SJCRH30 (cell line): ENCODE measurements at places on chromosomes 6 and 20. TPM values are rescaled to one million over a fixed set of nuclear protein-coding genes. Genes with fewer than 3 reads are reported as not detected.
A peak's percentile ranks its signal among the peaks of the same experiment; 100 is the strongest.

DNA sequence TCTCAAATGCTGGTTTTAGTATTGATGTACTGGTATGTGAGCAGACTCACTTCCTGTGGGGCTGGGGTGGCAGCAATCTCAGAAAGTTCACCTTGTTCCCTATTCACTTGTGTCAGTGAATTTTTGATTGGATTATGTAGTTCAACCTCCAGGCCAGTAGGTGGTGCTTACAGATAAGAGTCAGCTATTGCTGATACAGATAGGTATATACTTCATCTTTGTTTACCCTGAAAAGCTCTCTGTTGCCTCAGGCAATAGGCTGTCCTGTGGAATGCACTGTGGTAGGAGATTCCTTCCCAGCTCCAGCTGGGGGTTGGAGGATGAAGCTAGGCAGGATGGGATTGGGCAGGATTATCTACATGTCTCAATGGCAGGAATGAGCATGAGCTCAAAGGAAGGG is 851.2 kb upstream of the EYS start:
- no peaks in the 10 kb centered on the region for H3K27me3 ChIP-seq
- no peaks in the 10 kb centered on the region for H3K4me1 ChIP-seq
- no peak overlapping the region for H3K27ac ChIP-seq
- DNase-seq = peak; percentile 70
- no peak overlapping the region for H3K4me3 ChIP-seq

DNA sequence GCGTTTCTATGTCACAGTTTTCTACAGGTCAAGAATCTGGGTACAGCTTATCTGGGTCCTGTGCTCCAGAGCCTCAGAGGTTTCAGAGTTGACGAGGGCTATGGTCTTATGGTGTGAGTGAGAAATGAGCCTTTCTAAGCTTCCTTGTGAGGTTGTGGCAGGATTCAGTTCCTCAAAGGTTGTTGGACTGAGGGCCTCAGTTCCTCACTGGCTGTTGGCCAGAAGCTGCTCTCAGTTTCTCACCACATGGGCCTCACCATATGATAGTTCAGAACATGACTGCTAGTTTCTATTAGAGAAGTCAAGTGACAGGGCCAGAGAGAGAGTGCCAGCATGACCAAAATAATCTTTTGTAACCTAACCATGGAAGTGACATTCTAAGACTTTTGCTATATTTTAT is 96.1 kb downstream of the NUS1 start:
- H3K36me3 ChIP-seq = no peaks in the 10 kb centered on the region
- no peak overlapping the region for H3K4me3 ChIP-seq
- no peak for DNase-seq
- H3K27me3 ChIP-seq = 0 out of 2 replicates have a peak, but pooled peaks cover under 1% of the 10 kb centered on the region

- H3K27me3 ChIP-seq = no peaks in the 10 kb centered on the region
- H3K27ac ChIP-seq = no peak overlapping the region
- DNase-seq = no peak
- H3K4me1 ChIP-seq = peaks cover 42% of the 10 kb centered on the region
- no peaks in the 10 kb centered on the region for H3K36me3 ChIP-seq
- no peak overlapping the region for H3K4me3 ChIP-seq
These were observed 346.4 kb downstream of the CDC5L start for GRCh38 chr6:44733868-44734267.

DNA sequence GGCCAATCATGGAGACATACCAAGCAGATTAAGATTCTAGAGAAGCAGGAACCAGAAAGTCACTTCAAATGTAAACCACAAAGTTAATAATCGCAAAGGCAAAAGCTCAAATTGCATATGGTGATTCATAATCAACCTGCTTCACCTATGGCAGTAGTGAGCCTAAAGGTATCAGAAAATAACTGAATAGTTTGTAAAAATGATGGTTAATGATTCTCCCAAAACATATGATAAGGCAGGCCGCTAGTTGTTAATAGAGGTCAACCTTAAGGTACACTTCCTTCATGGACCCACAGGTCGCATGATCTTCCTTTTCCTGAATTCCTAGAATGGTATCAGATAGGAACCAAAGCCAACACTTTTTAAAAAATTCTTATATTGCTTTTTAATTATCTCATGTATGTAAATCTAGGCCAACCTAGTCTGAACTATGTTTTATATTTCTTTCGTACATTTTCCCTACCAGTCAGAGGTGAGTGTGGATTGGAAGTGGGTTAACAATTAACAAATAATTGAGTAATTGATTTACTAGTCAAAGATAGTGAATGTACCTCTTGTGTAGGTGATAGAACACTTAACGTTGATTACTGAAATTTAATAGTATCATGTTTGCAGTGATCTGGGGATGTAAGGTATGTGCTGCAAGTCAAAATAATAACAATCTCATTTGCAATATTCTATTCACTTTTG is 16.4 kb downstream of the TAAR2 start:
- H3K4me1 ChIP-seq = no peaks in the 10 kb centered on the region
- no peak for DNase-seq
- H3K36me3 ChIP-seq = no peaks in the 10 kb centered on the region
- H3K27ac ChIP-seq = no peak overlapping the region
- H3K4me3 ChIP-seq = no peak overlapping the region

GRCh38 chr20:33863440-33864323 is 52.5 kb downstream of the CHMP4B start:
- H3K27me3 ChIP-seq = peaks cover 12% of the 10 kb centered on the region
- no peaks in the 10 kb centered on the region for H3K4me1 ChIP-seq
- H3K36me3 ChIP-seq = no peaks in the 10 kb centered on the region
- no peak overlapping the region for H3K27ac ChIP-seq
- H3K4me3 ChIP-seq = no peak overlapping the region

GRCh38 chr6:30979690-30980089 is 3.8 kb upstream of the MUC21 start:
- H3K36me3 ChIP-seq = no peaks in the 10 kb centered on the region
- no peak for DNase-seq
- H3K27me3 ChIP-seq = 0 out of 2 replicates have a peak, but pooled peaks cover 5% of the 10 kb centered on the region

GRCh38 chr20:32823078-32823477 is 3.3 kb downstream of the MAPRE1 start:
- H3K27ac ChIP-seq = no peak overlapping the region
- peaks cover 36% of the 10 kb centered on the region for H3K4me1 ChIP-seq
- DNase-seq = no peak
- no peak overlapping the region for H3K4me3 ChIP-seq

DNA sequence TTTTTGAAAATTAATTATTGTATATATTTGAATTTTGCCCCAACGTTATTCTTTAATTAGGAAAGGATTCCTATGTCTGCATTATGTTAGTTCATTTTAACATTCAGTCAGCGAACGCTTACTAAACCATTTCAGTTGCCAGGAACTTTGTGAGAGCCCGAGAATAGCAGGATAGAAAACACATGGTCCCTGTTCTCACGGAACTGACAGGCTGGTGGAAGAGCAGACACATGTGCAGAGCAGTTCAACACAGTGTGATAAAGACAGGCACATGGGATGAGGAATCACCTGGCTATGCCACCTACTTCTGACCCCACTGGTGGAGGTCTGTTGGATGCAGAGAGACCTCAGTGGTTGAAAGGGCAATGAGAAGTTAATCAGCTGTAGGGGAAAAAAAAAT is 367.2 kb downstream of the EPM2A start:
- no peak overlapping the region for H3K27ac ChIP-seq
- DNase-seq = no peak
- H3K27me3 ChIP-seq = no peaks in the 10 kb centered on the region
- H3K36me3 ChIP-seq = no peaks in the 10 kb centered on the region
- no peaks in the 10 kb centered on the region for H3K4me1 ChIP-seq
- H3K4me3 ChIP-seq = no peak overlapping the region

GRCh38 chr20:10271494-10272219 is 53.0 kb downstream of the SNAP25 start:
- H3K36me3 ChIP-seq = no peaks in the 10 kb centered on the region
- no peaks in the 10 kb centered on the region; the same call in 1 of the 2 replicates for H3K27me3 ChIP-seq
- H3K4me1 ChIP-seq = no peaks in the 10 kb centered on the region

GRCh38 chr20:62355878-62356588 is 11.1 kb downstream of the LAMA5 start:
- H3K4me1 ChIP-seq = peaks cover 56% of the 10 kb centered on the region
- H3K4me3 ChIP-seq = peak overlapping the region; percentile 38
- H3K27me3 ChIP-seq = no peaks in the 10 kb centered on the region
- H3K36me3 ChIP-seq = peaks cover 7% of the 10 kb centered on the region
- DNase-seq = peak; percentile 81

- no peaks in the 10 kb centered on the region for H3K27me3 ChIP-seq
- H3K4me3 ChIP-seq = no peak overlapping the region
- H3K36me3 ChIP-seq = no peaks in the 10 kb centered on the region
- DNase-seq = no peak
- no peaks in the 10 kb centered on the region for H3K4me1 ChIP-seq
These were observed 95.0 kb downstream of the AIG1 start for GRCh38 chr6:143155681-143156080.

DNA sequence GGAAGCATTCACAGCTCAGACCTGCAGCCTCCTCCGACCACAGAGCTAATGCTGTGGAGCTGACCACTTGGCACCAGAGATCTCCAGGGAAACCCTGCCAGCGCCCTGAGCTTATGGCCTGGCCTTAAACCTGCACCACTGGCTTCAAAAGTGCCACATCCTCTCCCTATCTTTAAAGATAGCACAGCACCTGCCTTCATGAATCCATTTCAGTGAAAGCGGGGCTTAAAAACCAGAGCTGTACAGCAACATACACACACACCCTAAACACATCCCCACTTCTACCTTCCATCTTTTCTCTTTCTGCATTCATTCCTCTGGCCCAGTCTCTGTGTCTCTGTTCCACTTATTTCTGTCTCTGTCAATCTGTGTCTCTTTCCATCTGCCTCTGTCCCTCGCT is 59.8 kb upstream of the CCDC167 start:
- H3K36me3 ChIP-seq = no peaks in the 10 kb centered on the region
- H3K4me1 ChIP-seq = peaks cover 45% of the 10 kb centered on the region
- H3K27me3 ChIP-seq = peaks cover 7% of the 10 kb centered on the region; the same call in 1 of the 2 replicates
- H3K27ac ChIP-seq = no peak overlapping the region
- no peak overlapping the region for H3K4me3 ChIP-seq

GRCh38 chr20:24135781-24136180 is 147.2 kb upstream of the GGTLC1 start:
- H3K4me3 ChIP-seq = no peak overlapping the region
- H3K27me3 ChIP-seq = 0 out of 2 replicates have a peak, but pooled peaks cover 3% of the 10 kb centered on the region
- no peaks in the 10 kb centered on the region for H3K4me1 ChIP-seq
- no peaks in the 10 kb centered on the region for H3K36me3 ChIP-seq

DNA sequence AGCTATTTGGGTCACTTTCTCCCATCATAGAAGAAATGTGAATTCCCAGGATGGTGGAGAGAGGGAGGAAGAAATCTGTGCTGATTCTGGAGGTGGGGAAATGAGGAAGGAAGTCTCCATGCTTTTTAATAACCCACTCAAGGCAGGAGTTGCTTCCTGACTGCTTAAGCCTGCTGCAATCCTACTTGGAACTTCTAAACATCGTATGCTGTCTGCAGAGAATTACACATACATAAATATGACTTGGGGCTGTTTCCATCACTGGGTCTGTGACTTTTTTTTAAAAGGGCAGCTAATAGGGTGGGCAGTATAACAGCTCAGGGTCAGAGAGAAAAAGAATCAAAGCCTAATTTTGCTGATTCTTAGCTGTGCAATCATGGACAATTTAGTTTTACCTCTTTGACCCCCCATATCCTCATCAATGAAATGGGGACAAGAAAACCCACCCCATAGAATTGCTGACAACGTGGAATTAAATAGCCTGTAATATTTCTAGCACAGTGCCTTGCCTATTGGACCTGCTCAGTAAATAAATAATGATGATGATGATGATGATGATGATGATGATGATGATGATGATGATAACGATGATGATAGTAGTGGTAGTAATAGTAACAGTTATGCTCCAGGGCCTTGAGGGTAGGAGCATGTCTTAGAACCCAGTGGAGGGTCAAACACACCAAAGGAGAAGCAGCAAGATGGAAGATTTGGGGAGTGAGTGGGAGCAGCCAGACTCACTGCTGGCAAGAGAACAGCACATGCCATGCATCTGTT is 166.7 kb upstream of the LRFN2 start:
- no peaks in the 10 kb centered on the region for H3K36me3 ChIP-seq
- H3K4me1 ChIP-seq = no peaks in the 10 kb centered on the region
- DNase-seq = no peak
- H3K27me3 ChIP-seq = peaks cover 6% of the 10 kb centered on the region; the same call in 1 of the 2 replicates
- H3K27ac ChIP-seq = no peak overlapping the region

DNA sequence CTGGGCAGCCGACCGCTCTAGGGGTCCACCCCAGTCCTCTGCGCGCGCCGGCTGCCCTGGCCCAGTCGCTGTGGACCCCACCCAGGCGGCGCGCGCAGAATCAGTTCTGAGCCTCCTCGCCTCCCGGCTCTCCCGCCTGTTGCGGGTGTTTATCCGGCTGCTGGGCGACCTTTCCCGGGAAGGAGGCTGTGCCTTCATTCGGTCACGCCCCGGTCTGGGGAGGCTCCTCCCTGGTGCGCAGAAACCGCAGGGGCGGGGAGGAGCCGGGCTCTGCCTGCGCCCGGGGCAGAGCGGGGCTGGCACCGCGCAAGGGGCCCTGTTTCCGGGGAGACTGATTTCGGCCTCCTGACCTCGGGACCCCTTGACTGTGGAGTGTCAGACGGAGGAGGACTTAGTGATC is 80.8 kb upstream of the EYS start:
- DNase-seq = no peak
- H3K4me1 ChIP-seq = no peaks in the 10 kb centered on the region
- no peaks in the 10 kb centered on the region for H3K36me3 ChIP-seq

GRCh38 chr6:36241728-36242127 is 28.1 kb upstream of the PNPLA1 start:
- no peaks in the 10 kb centered on the region for H3K36me3 ChIP-seq
- DNase-seq = no peak
- H3K4me3 ChIP-seq = no peak overlapping the region

DNA sequence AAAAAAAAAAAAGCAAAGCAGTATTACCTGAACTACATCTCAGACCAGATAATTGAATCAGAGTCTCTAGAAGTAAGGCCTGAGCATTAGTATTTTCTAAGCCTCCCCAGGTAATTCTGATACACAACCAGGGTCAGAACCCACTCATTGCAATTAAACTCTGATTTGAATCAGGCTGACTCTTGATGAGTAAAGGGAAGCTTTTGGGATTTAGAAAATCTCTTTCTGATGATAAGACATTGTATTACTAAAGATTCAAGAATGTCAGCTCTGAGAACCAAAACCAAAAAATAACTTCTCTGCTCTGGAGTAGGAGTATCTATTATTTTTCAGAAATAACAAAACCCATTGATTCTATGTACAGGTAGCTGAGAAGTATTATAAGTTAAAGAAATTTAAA is 100.1 kb upstream of the COL21A1 start:
- no peak for DNase-seq
- no peak overlapping the region for H3K4me3 ChIP-seq
- no peaks in the 10 kb centered on the region for H3K4me1 ChIP-seq
- no peaks in the 10 kb centered on the region for H3K27me3 ChIP-seq
- H3K36me3 ChIP-seq = no peaks in the 10 kb centered on the region
- H3K27ac ChIP-seq = no peak overlapping the region

Gene NRSN1
- not detected in 2 replicates for total RNA-seq

Gene CCR6
- not detected in 2 replicates for total RNA-seq

Gene CFB
- total RNA-seq = not detected in 2 replicates
